H4 (cell line): ENCODE measurements at places on chromosomes 11 and 22. TPM values are rescaled to one million over a fixed set of nuclear protein-coding genes. Genes with fewer than 3 reads are reported as not detected.

SLC16A8 gene
- not detected in 2 replicates for total RNA-seq

APOBEC3F gene
- 1.7 and 9.2 TPM in 2 replicates for total RNA-seq

LINC01488 gene
- not detected in 2 replicates for total RNA-seq

GRM5 gene
- not detected in 2 replicates for total RNA-seq

B4GALNT4 gene
- 6.5 and 11.1 TPM in 2 replicates for total RNA-seq

PDGFD gene
- 4.4 and 5.3 TPM in 2 replicates for total RNA-seq

ANGPTL5 gene
- not detected in 2 replicates for total RNA-seq

LIF gene
- total RNA-seq, result 2.2 and 3.9 TPM in 2 replicates

RAB38 gene
- 1.6 and 2.2 TPM in 2 replicates for total RNA-seq

C11orf87 gene
- not detected in 2 replicates for total RNA-seq

IL10RA gene
- total RNA-seq, result 0.04 TPM in 1 of 2 replicates, not detected in the other

NXPE2 gene
- not detected in 2 replicates for total RNA-seq

RAB30 gene
- 15.3 and 16.9 TPM in 2 replicates for total RNA-seq

MYO7A gene
- total RNA-seq, result 0.35 and 1.4 TPM in 2 replicates

FAM89B gene
- total RNA-seq, result 27.5 and 43.1 TPM in 2 replicates

OR5P2 gene
- total RNA-seq, result not detected in 2 replicates

LRFN4 gene
- total RNA-seq, result 4.7 and 12.4 TPM in 2 replicates

ADM gene
- 86.8 and 91.3 TPM in 2 replicates for total RNA-seq
